T-helper 9 cell (primary cell): ENCODE measurements at places on chromosomes 5 and 9.
A peak's percentile ranks its signal among the peaks of the same experiment; 100 is the strongest.

DNA sequence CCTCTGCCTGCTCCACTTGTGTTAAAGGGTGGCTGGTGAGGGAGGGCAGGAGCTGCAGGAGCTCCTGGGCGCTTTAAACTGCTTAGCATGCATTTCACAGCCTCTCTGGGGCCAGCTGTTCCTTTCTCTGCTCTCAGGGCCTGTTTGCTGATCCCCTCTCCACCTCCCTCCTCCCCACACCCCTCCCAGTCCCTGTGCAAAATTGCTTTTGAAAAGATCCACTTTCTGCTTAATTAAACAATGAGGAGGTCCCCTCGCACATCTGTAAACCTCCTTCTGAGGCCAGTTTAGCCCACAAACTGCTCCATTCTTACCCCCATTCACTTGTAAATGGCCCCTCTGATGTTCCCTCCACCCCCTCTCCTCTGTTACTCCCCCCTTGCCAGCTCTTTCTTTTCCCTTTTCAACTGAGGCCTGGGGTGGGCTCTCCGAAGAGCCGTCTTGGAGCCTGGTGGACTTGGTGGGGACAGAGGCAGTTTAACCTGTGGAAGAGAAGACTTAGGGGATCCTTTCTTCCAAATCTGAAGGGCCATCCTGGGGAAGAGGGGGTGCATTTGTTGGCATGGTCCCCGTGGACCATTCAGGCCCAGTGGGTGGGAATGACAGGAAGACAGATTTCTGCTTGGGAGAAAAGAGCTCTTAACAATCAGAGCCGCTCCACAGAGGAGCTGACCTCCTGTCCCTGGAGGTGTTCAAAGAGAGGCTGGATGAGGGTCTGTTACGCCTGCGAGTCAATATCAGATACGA is 12.0 kb downstream of the URM1 start:
- DNase-seq = no peak

- DNase-seq = no peak
These were observed 56.2 kb upstream of the LPAR1 start for GRCh38 chr9:111094433-111094924.

GRCh38 chr5:172005708-172006320 is 624 bp downstream of the FBXW11 start:
- DNase-seq = peak; percentile 15

GRCh38 chr9:34601937-34602573 is 9.8 kb downstream of the RPP25L start:
- DNase-seq = no peak

GRCh38 chr9:13705918-13706317 is 426.4 kb upstream of the MPDZ start:
- no peak for DNase-seq

- DNase-seq = no peak
These were observed 30.9 kb upstream of the TNFSF15 start for GRCh38 chr9:114836769-114837168.

GRCh38 chr5:3190930-3191329 is 404.7 kb upstream of the IRX1 start:
- no peak for DNase-seq

DNA sequence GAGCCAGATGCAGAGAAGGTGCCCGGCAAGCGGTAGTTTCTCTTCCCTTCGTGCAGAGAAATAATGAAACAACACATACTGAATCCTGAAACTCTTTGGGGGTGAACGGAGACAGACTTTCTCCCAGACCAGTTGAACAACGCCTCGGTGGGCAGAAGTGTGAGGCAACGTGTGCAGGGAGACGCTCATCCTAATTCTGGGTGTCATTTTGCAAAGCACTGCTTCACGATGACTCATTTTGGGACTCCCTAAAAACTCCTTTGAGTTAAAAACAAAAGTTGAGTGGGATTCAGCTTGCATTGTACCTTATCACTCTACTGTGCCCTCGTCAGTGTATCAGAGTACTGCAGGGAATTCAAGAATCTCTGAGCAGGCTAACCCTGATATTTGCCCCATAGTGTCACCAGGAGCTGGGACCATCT is 3.5 kb upstream of the NEK6 start:
- DNase-seq = no peak

- no peak for DNase-seq
These were observed 1446.2 kb downstream of the MAT2B start for GRCh38 chr5:164951570-164951969.

- DNase-seq = no peak
These were observed 1027.7 kb downstream of the NR2F1-AS1 start for GRCh38 chr5:92553326-92553725.
